ENCODE measurements at places on chromosomes 6 and 20.

- DNase-seq: no peak
Measured at GRCh38 chr6:145977881-145978280, 13.7 kb upstream of the SHPRH start.

- no peak for DNase-seq
Measured at GRCh38 chr6:105836379-105836778, 249.8 kb upstream of the PRDM1 start.

DNA sequence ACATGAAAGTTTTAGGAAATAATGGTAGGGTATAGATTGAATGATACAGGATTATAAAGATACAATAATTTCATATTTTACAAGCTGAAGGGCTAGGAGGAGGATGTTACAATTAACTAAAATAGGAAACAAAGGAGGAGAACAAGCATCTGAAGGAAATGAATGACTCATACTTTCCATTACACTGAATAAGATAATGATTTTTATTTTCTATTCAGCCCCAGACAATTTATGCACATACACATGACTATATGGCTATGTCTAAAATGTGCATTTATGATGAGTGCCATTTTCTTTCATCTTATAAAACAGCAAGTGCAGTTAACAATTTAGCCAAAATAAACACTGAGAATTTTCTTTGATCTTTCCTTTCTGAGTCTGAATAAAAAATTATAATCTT, 994.6 kb upstream of the ADGRB3 start:
- no peak for DNase-seq

DNA sequence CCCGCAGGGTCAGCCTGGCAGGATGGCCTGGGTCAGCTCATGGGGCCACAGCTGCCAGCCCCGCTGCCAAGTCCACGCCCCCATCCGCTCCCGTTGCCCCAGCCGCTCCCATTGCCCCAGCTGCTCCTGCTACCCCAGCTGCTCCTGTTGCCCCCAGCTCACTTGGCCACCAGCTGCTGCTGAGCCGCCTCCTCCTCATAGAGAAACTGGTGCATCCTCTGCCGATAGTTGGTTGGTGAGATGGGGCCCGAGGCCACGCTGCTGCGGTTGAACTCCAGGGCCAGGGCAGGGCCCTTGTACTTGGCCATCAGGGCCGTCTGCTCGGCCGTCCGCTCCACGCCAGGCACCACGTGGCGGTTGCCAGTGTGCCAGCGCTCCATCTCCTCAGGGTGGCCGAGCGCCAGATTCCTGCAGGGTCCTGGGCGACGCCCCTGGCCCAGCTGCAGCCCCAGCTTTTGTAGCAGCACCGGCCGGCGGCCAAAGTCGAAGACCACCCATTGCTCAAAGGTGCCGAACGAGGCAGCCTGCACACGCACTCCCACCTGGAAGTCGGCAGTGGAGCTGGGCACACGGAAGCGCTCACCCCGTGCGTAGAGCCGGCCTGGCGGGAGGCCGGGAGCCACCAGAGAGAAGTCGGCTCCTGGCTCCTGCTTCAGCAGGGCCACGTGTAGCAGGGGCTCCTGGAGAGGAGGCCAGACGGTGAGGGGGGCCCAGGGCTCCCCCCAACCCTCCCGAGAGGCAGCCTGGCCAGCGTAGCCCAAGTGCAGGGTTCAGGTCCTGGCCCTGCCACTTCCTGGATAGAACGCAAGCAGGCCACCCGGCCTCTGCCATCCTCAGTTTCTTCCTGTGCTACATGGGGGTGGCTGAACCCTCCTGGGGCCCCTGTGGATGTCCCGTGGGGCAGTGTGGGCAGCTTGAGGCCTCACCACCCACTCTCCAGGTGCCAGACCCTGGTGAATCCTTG, 4.8 kb downstream of the HELZ2 start:
- DNase-seq: no peak

- DNase-seq: no peak
Measured at GRCh38 chr20:58590679-58591473, 60.2 kb upstream of the STX16 start.

GRCh38 chr6:61886608-61887259, 399.3 kb downstream of the KHDRBS2 start:
- DNase-seq: no peak

- DNase-seq: no peak
Measured at GRCh38 chr6:33727126-33727525, 15.6 kb upstream of the UQCC2 start.

DNA sequence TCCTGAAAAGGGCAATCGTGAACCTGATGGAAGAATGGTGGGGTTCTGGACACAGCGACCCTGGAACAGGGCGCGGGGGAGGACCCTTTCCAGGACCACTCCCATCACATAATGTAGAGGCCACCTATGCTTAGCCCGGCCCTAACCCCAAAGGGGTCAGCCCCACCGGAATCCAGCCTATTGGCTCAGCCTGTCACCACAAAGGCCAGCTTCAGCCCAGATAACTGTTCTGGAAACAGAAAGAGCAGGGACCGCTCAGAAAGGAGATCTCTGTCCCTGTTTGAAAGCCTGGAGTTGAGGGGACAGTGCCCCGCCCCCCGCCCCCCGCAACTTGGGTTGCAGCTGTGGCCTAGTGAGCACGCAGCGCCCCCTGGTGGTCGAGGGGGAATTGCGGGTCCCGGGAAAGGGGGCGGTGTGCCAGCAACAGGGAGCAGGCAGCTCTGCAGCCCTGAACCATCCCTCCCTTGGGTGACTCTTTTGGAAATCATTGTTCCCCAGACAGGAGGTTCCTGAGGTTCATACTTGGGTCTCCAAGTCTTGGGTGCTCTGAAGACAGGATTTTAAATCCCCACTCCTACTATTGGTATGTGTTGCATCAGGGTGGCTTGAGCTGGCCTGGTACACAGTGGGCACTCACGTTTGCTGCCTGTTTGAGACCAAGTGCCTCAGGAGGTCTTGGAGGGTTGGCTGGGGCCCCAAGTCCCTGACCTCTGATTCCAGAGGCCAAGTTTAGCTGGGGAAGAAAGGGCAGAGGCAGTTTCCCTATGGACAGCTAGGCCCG, 1.5 kb downstream of the SIGLEC1 start:
- peak; percentile 96 for DNase-seq

- no peak for DNase-seq
Measured at GRCh38 chr20:48092596-48093280, 307.5 kb upstream of the SULF2 start.

Measured in endodermal cell (in vitro differentiated cells).